ENCODE measurements at places on chromosomes 12 and 14.

- no peak for DNase-seq
Observed at GRCh38 chr14:59363531-59364226, 101.5 kb downstream of the GPR135 start.

GRCh38 chr12:77893918-77894317, 63.2 kb downstream of the NAV3 start:
- DNase-seq: no peak

- peak; percentile 81 for DNase-seq
Observed at GRCh38 chr14:89618811-89619551, 201.9 kb upstream of the FOXN3 start.

GRCh38 chr14:32361674-32362073, 32.6 kb downstream of the AKAP6 start:
- no peak for DNase-seq

- no peak for DNase-seq
Observed at GRCh38 chr14:55614304-55614703, 34.3 kb downstream of the KTN1 start.

GRCh38 chr12:1540690-1541089, 53.7 kb downstream of the FBXL14 start:
- DNase-seq: no peak

DNA sequence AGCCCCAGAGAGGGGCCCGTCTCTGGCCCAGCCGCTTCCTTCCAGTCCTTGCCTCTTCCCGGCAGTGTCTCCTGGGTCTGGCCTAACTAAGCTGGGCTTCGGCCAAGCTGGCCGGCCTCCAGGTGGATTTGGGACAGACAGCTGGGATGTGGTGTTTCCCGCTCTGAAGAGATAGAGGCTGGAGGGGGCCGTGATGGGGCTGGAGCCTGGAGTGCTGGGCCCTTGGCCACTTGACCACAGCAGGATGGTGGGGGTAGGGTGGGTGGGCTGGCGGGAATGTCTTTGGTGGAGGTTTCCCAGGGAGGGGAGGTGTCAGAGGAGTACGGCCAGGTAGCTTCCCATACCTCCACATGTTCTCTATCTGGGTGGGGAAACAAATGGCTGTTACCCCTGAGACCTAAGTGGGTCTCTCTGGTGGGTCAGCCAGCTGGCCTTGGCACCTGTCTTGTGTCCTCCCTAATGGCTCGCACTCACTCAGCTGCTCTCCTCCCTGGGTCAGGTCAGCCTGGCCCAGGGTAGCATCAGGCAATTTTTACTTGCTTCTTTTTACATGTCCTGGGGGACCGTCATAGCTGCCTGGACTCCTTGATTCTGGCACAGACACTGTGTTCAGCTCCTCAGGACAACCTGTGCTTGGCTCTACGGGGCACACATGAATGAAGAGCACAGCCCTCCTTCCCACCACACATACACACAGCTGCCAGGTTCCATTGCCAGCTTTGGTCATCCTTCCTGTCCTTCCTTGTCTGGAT, 19.8 kb upstream of the PGF start:
- no peak for DNase-seq

GRCh38 chr12:114815026-114815795, 131.2 kb upstream of the TBX3 start:
- DNase-seq: no peak

DNA sequence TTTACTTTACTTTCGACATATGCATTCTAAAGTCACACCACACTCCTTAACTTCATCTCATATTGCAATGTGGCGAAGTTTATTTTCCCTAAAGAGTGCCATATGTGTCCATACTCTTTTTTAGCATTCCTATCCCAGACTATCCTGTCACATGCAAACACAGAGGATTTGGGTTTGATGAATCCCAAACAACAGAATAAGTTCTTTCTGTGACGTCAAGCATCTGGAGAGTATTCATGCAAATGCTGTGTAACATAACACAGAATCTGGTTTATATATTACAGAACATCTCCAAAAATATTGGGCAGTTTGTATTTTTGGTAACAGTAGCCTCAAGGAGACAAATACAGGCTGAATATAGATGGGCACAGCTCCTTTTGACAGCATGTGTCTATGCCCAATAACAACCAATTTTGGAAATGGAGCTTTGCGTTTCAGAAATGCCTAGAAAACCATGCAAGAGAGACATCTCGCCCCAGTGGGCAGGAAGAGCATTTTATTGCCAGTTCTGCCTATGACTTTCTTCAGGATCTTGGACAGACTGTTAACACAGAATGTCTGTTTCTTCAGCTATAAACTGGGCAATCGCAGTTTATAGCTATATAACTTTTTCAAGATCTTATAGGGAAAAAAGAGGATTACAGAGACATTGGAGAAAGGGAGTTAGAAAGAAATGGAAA, 190.8 kb downstream of the ADAMTS20 start:
- DNase-seq: no peak

DNA sequence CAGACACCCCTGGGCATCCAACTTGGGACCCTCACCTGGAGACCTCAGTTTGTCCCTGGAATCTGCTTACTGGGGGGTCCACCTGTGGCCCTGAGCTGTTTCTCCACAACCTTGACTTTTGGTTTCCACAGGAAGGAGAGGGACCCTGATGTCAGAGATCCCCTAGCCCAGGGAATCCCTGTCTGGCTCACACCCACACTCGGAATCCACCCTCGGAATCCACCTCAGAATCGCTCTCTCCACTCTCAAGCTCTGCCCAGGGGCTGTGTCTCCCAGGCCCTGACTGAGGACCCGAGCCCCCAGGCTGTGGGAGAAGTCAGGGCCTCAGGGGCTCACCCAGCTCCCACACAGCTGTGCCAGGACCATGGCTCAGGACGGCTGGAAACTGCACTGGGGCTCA, 17.4 kb downstream of the LTBP2 start:
- DNase-seq: no peak

- peak; percentile 6 for DNase-seq
Observed at GRCh38 chr12:106498056-106498455, 84.7 kb upstream of the RFX4 start.

DNA sequence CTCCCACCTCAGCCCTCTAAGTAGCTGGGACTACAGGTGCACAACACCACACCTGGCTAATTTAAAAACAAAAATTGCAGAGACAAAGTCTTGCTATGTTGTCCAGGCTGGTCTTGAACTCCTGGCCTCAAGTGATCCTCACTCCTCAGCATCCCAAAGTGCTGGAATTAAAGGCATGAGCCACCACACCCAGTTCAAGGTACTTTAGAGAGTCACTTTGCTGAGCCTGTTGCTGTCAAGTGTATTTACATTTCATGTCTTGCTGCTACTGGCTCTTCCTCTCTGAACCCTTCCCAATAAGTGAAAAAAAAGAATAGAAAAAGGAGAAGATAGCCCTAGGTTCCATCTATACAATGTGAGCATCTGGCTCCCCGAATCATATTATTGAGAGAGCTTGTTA, 38.4 kb downstream of the SLCO1A2 start:
- DNase-seq: no peak

- no peak for DNase-seq
Observed at GRCh38 chr12:89760783-89761182, 52.1 kb upstream of the ATP2B1 start.

GRCh38 chr12:18108611-18109010, 18.6 kb upstream of the RERGL start:
- no peak for DNase-seq

DNA sequence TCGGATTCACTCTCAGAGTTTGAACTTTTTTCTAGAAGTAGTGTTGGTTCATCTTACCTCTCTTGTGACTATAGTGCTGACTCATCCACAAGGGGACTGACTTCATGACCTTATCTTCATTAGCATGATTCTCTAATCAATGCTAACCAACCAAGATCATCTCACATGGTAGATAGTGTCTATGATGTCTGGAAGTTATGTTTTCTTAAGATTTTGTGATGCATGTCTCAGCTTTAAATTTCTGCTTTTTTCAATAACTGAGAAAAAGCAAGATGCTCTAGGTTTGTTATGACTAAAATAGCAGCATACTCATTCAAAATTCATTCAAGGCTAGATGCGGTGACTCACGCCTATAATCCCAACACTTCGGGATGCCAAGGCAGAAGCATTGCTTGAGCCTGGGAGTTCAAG, 12.3 kb upstream of the SLC35E3 start:
- no peak for DNase-seq

DNA sequence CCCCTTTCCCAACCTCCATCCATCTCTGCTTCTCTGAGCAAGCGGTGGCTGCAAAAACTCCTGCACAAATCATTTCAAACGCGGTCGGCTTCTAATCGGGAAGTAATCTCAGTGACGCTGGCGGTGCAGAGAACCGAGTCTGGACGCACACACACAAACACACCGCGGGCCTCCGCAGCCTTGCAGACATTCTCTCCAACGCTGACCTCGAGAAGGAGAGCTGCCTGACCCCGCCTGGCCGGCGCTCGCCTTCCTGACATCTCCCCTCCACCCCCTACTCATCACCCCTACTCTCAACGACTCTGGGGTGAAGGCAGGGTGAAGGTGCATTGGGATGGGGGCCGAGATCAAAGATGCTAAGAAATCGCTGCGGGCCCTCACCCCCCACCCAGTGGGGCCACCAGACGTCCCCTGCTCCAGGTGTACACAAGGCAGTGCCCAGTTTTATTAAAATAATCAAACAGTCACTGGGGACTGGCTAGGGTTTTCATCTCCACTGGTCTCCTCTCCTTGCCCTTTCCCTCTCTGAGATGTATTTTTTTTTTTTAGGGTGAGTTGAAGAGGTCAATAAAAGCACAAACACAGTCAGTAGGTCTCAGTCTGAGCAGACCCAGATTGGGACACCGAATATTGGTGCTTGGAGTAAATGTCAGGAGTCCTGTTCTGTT, 506 bp upstream of the TBX5 start:
- no peak for DNase-seq
